GM13977 (cell line): ENCODE measurements at places on chromosomes 12 and 14.

GRCh38 chr12:130715150-130715997 is 725 bp downstream of the RIMBP2 start:
- DNase-seq: no peak

DNA sequence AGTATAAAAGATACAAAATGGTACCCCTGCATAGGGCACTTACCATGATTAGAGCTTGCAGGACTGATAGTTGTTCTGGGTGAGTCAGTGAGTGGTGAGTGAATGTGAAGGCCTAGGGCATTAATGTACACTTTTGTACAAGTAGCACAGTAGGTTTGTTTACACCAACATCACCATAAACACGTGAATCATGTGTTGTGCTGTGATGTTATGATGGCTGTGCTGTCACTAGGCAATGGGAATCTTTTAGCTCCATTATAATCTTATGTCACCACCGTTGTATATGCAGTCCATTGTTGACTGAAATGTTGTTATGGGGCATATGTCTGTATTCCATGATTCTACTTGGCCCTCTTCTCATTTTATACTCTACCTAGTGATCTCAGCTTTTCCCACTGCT is 11.8 kb downstream of the NUBPL start:
- no peak for DNase-seq

- DNase-seq: no peak
These were observed 60.5 kb downstream of the ERGIC2 start for GRCh38 chr12:29320295-29321085.

GRCh38 chr12:110431957-110432587 is 18.1 kb downstream of the ARPC3 start:
- no peak for DNase-seq

- DNase-seq: no peak
These were observed 23.5 kb downstream of the LRCOL1 start for GRCh38 chr12:132586929-132587328.

DNA sequence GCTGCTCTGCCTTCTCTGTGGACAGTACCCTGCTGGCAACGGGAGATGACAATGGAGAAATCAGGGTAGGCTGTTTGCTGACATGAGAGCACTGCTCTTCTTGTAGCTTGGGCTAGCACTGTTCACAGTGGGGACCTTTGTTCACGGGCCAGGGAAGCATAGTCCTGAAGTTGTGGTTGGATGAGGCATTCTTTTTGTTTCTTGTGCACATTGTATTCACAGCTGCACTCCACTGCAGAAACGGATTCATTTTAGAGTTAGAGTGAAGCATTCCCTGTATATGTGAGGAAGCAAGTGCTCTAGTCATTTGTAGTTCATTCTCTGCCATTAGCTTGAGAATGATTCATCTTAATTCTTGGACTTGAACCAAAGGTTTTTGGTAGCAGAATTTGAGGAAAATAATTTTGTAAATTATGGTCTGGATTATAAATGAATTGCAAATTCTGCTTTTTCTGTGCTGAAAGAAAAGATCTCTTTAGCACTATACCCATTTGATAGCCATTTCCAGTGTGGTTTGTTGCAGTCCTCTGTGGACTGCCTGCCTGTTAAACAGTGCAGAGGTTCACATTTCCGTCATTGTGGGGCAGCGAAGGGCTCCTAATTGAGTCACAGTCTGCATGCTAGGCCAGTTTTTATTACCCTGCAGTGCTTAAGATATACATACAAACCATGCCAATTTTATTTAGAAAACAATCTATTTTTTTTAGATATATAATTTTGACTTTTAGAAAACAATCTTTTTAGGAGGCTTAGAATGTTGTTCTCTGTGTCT is 80.6 kb downstream of the APAF1 start:
- DNase-seq: peak; percentile 59

- DNase-seq: no peak
These were observed 14.4 kb downstream of the ERP27 start for GRCh38 chr12:14923944-14924343.

DNA sequence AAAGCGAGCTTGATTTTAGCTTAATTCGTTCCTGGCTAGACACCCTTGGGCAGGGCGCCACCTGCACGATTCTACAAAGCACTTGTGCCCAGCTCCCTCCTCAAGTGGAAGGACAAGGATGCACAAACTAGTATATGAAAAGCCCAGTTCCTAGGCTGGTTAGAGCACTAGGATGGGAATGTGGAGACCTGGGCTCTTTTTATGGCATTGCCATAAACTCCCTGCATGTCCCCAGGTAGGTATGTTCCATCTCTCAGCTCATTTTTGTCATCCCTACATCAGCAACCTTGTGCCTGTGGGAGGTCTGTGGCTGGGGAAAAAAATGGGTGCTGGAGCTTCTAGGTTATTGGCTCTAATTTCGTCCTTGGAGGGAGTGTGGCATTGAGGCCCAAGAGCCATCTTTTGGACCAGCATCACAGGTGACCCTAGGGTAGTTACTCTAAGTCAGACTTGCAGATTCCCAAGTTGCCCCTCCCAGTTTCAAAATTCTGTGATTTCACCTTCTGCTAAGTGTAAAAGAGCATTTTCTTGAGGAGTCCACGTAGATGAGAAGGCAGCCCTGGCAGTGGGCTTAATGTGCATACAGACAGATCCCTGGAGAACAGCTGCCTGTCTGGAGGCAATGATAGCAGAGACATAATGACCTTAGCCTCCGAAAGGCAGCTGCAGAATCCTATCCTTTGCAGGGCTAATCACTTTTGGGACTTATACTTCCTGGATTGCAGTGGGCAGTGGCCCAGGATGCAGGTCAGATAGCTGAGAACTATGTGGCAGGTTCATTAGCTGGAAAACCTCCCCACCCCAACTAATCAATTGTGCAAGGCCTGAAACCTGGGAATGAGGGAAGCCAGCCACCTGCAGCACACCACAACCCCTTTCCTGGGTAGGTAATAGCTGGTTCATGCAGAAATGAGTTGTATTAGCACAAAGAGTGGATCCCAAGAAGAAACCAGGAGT is 47.6 kb upstream of the BDKRB2 start:
- no peak for DNase-seq

- DNase-seq: no peak
These were observed 23.8 kb downstream of the NEUROD4 start for GRCh38 chr12:55043542-55043941.

GRCh38 chr12:31850268-31850667 is 108.9 kb upstream of the RESF1 start:
- DNase-seq: no peak

DNA sequence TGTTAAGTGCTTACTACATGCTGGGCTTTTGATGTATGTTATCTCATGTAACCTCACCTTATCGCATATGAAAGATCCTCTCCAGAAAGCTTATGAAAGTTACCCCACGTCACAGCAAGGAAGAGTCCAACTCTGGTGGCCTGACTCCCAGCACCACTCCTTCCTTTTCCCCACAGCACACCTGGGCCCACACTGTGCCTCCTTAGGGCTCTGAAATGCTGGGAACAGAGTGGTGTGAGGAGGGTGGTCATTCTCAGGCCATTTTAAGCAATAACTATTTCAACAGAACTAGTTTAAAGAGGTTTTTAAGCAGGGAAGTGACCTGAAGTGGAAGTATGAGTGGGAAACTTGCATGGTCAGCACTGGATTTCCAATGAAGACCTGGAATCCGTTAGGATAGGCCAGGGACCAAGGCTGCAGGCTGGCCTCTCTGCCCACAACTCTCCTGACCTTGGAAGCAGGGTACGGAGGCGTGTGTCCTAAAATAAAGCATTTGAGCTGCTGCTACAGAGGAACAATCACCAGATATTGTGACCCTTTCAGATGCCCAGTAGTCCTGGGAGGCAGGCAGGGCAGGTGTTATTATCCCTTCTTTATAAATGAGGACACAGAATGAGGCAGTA is 67.2 kb upstream of the TMEM263 start:
- no peak for DNase-seq

DNA sequence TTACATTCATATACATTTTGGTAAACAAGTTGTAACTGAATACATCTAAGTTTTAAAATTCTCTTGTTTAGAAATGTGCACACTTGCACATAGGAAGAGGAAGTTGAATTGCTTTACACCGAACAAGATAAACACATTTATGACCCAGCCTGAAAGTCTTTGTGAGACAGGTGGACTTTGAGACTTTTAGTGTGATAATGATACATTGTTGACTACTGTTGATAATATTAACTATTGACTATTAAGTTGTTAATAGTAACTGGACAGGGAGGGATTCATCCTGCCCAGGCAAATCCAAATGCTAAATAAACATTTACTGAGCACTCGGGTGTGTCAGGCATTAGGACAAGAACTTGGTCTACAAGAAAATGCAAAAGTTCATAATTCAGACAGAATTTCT is 68.0 kb downstream of the AVPR1A start:
- DNase-seq: no peak

- no peak for DNase-seq
These were observed 1.7 kb downstream of the AJUBA start for GRCh38 chr14:22980672-22981089.

DNA sequence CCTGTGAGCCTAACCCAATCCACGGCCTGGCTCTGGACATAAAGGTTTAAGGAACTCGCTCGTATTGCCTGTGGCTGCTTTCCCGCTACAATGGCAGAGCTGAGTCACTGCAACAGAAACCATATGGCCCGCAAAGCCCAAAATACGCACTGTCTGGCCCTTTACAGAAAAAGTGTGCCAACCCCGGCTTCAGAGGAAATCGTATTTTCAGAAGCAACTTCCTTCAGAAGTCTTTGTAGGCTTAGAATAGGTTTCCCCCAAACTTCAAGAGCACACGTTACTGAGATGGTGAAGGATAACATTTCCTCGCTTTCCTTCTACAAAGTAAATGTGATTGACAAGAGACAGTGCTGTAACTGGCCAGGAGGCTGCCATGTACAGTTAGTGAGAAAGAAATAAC is 34.8 kb upstream of the TESC start:
- no peak for DNase-seq

DNA sequence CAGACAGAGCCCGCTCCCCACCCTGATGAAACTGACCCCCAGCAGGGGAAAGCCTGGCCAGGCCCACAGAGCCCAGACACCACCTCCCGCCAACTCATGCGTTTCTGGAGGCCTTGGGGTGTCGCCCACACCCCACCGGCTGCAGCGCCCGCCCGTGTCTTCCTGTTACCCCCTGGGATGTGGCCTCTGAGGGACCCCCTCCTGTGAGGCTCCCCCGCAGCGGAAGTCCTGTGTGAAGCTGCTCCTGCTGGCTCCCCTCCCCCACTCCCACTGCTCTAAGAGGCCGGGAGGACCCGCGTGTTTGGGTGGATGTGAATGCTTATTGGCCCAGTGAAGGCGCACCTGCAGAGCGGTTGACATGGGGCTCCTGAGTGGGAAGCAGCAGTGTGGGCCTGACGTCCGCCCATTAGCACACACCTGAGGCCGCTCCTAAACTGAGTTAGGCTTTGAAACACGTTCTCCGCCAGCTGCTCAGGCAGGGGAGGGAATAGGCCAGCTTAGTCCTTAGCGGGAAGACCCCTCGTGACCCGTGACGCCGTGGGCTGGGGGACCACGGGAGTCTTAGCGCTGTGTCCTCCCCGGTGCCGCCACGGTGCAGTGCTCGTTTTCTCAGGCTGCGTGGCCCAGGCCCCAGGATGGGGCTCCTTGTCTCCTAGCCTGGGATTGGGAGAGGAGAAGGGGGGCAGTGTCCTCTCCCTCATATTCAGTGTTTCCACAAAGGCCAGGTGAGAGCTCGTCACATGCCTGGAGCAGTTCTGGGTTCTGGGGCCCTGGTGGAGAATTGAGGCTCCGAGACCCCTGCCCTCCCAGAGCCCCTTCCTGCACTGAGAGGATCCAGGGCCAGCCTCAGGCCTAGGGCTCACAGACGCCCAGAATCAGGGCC is 323.4 kb upstream of the SFSWAP start:
- no peak for DNase-seq

DNA sequence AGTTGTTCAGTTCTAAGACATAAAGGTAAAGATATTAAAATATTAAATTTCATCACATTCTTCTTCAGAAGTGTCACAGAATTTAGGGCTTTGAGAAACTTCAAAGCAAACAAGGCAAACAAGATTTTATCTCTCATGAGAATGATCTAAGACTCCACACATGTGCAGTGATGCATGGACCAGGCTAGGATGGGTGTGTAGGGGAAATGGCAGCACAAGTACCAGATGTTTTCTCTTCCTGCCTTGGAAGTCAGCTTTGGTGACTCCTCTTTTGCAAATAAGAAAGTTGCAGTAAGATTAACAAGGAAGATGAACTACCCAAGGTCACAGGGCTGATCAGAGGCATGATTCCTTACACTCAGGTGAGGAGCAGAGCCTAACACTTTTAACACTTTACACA is 163.8 kb upstream of the LMNTD1 start:
- no peak for DNase-seq
